ENCODE measurements at places on chromosomes 1 and 21. TPM values are rescaled to one million over a fixed set of nuclear protein-coding genes. Genes with fewer than 3 reads are reported as not detected.

The CCDC28B gene
- total RNA-seq, result 2.4 TPM

The NR1I3 gene
- not detected for total RNA-seq

The GSTM5 gene
- total RNA-seq, result 0.85 TPM

The TNFAIP8L2 gene
- not detected for total RNA-seq

The NR5A2 gene
- total RNA-seq, result 162 TPM

GRCh38 chr1:234240680-234241079 is 132.6 kb upstream of the COA6 start:
- no peaks in the 10 kb centered on the region for H3K36me3 ChIP-seq
- no peak for DNase-seq
- H3K4me3 ChIP-seq, result no peak overlapping the region
- H3K4me1 ChIP-seq, result no peaks in the 10 kb centered on the region
- H3K27me3 ChIP-seq, result no peaks in the 10 kb centered on the region

DNA sequence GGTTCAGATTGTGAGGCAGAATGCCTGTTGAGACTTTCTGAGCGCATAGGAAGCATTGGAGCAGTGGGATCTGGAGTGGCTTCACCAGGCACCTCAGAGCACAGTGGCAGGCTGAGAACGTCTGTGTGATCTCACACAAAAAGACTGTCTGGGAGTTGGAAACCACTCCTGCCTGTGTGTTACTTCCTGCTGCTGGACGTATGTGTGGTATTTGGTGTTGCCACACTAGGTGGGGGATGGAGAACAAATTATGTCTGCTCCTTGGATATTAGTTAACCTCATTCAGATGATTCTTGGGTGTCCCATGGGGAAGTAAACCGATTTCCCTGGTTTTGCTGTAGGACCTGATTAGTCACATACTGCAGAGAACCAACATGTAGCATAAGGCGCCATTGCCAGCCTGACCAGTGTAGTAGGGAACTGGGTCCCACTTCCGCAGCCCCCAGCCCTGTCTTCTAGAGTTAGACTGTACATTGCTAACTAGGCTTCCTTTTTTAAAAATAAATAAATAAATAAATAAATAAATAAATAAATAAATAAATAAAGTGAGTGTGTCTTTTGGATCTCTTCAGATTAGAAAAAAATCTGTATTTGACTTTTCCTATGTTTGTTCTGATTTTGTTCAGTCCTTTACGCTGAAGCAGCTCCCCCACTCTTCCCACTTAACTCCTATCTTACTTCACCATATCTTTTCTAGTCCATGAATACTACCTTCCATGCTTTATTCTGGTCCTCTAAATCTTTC is 26.9 kb downstream of the UCK2 start:
- no peak overlapping the region for H3K4me3 ChIP-seq
- H3K27ac ChIP-seq, result no peak overlapping the region
- no peaks in the 10 kb centered on the region for H3K4me1 ChIP-seq
- H3K27me3 ChIP-seq, result no peaks in the 10 kb centered on the region

DNA sequence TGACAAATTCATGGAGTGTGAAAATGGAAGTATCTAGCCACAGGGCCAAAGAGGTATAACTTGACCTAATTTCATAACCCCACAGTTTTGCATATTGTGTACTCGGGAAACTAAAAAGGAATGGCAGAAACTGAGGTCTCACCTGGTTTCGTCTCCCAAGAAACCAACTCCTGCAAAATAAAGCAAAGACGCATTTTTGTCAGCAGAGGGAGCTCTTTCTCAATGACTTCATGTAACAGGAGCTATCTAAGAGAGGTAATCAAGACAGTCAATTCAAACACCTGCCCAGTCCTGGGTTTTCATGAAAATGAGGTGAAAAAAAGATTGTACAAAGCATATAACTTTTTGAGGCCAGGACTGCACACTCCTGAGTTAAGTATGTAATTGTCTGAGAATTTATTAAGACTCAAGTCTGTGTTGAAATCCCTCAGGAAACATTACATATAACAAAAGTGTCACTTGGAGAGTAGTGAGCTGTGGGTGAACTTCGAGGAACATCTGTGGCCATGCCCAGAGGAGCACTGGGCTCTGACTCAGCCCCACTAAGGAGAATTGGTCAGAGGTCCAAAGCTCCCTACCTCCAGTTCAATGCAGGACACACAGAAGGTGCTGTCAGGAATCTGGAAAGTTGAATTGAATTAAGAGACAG is 17.6 kb downstream of the FCRL4 start:
- no peaks in the 10 kb centered on the region for H3K27me3 ChIP-seq
- H3K4me3 ChIP-seq, result no peak overlapping the region
- H3K36me3 ChIP-seq, result no peaks in the 10 kb centered on the region
- no peaks in the 10 kb centered on the region for H3K4me1 ChIP-seq
- peak; percentile 40 for DNase-seq

- no peaks in the 10 kb centered on the region for H3K36me3 ChIP-seq
- no peaks in the 10 kb centered on the region for H3K27me3 ChIP-seq
- H3K27ac ChIP-seq, result peak within 1 kb of the TSS; percentile 100
- H3K4me1 ChIP-seq, result peaks cover 34% of the 10 kb centered on the region
- H3K4me3 ChIP-seq, result peak within 1 kb of the TSS; percentile 89
- DNase-seq, result peak; percentile 84
Observed at GRCh38 chr1:51519048-51519864, at the start of gene EPS15. EPS15 (minus strand) TSS chr1:51519266; CDS start chr1:51519231, 35 bp downstream.

GRCh38 chr1:197660389-197660788 is 114.9 kb downstream of the DENND1B start:
- no peaks in the 10 kb centered on the region for H3K4me1 ChIP-seq
- no peaks in the 10 kb centered on the region for H3K27me3 ChIP-seq
- no peak overlapping the region for H3K4me3 ChIP-seq
- H3K36me3 ChIP-seq, result no peaks in the 10 kb centered on the region

DNA sequence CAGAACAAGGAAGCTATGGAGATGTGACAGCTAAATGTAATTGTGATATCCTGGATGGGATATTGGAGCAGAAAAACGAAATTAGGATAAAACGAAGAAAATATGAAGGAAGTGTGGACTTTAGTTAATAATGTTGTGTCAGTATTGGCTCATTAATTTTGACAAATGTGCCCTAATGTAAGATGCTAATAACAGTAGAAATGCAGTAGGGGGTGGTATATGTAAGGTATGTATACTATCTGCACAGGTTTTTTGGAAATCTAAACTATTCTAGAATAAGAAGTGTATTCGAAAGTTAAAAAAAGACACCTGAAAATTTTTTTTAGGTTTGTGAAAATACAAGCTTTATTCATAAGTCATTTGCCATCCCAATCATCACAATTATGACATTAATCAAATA is 421.4 kb upstream of the B3GALT2 start:
- H3K27me3 ChIP-seq, result no peaks in the 10 kb centered on the region
- H3K4me3 ChIP-seq, result no peak overlapping the region
- no peaks in the 10 kb centered on the region for H3K36me3 ChIP-seq
- H3K27ac ChIP-seq, result no peak overlapping the region

- H3K4me3 ChIP-seq, result no peak overlapping the region
- no peaks in the 10 kb centered on the region for H3K4me1 ChIP-seq
- no peak for DNase-seq
Observed at GRCh38 chr1:18182398-18183160, 75.0 kb downstream of the IGSF21 start.

DNA sequence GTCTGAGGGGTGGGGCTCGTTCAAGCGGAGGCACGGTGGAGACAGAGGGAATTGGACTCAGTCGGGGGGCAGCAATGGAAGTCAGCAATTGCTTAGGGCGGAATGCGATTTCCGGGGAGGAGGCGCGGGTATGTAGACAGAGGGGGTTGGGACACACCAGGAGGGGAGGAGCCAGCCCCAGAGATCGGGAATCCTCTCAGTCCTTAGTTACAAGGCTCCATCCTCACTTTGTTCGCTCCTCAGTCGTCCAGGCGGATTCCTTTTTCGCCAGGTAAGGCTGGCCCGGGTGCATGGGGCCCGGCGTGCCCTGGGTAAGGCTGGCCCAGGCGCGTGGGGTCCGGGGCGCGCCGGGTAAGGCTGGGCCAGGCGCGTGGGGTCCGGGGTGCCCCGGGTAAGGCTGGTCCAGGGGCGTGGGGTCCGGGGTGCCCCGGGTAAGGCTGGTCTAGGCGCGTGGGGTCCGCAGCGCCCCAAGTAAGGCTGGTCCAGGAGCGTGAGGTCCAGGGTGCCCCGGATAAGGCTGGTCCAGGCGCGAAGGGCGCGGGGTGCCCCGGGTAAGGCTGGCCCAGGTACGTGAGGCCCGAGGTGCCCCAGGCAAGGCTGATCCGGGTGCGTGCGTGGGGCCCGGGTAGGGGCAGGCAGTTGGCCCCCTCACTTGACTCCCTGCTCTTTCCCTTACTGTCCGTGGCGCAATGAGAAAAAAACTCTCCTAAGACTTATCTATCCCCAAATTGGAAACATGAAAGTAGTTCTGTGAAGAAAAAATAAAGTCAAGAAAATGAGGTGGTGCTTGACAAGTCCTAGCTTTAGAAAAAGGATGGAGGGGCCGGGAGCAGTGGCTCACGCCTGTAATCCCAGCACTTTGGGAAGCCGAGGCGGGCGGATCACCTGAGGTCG is at the start of gene L1TD1:
TSS of gene L1TD1 (plus strand) at position 199 of the 894 bp plus-strand sequence. CDS start 11,780 bp downstream, outside the sequence.
- H3K4me1 ChIP-seq, result no peaks in the 10 kb centered on the region
- H3K36me3 ChIP-seq, result no peaks in the 10 kb centered on the region
- H3K4me3 ChIP-seq, result no peak within 1 kb of the TSS
- no peaks in the 10 kb centered on the region for H3K27me3 ChIP-seq
- no peak for DNase-seq

DNA sequence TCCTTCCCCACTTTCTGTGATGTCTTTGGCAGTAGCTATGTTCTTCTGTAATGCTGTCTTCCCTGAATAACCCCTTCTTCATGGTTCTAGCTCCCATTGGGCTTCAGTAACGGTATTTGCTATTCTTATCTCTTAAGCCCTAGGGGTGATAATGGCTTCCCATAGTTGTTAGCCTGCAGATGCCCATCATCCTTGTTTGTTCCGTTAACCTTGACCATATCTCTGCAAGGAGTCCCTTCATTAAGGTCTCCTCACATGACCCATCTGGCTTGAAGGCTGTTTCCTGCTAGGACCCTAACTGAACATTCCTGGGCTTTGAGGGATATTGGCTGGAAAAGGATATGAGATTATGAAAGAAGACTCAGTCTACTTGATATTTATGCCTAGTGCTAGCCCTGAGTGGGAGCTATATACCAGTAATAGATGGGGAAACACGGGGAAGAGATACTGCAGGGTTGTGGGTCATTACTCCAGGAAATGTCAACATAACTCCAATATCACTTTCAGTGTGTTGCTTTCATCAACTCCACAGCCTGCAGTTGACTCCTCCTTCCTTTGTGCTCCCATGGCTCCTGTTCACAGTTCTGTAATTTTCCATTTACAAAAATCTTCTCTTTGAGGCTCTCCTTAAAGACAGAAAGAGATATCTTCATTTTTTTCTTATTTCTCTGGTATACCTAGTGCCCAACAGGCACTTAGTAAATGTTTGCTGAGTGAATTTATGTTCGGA is 2.5 kb downstream of the MR1 start:
- peaks cover 7% of the 10 kb centered on the region for H3K36me3 ChIP-seq
- no peaks in the 10 kb centered on the region for H3K27me3 ChIP-seq
- peaks cover 6% of the 10 kb centered on the region for H3K4me1 ChIP-seq
- no peak overlapping the region for H3K27ac ChIP-seq
- no peak overlapping the region for H3K4me3 ChIP-seq

DNA sequence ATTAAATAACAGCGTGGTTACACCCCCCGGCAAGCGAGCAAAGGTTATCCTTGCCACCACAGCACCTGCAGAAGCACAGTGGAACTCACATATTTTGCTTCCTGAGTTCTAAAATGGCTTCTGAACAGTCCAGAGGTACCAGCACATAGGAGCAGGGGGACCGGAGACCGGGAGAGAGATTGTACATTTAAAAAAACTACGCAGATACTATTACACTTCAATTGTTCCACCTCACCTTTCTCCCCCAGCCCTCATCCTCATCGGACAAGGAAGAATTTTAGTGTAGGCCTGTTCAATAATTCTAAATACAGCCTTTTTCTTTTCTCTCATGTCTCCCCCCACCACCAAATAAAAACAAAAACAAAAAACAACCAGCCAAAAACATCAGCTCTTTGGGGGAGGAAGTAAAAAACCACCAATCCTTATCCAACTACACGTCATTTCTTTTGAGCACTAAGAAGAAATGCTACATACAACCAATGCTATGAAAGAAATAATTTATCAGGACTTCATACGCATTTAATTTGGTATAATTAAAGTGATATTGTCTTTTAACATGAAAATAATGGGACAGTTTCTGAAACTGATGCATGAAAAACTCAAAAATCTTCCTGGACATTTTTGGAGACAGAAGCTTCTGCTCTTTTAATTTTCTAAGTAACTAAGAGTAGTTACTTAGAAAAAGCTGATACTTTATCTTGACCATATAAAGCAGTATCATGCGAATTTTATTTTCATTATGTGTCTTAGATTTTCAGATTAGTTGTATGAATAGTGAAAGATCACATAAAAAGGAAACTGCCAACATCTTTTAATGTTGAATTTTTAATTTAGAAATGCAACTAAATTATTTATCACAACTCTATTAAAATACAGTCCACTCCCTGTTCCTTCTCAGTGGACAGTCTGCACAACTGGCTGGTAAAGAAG is 9.1 kb downstream of the CDKN2C start:
- no peak for DNase-seq
- peak overlapping the region; percentile 82 for H3K27ac ChIP-seq
- H3K4me1 ChIP-seq, result peaks cover 8% of the 10 kb centered on the region
- no peak overlapping the region for H3K4me3 ChIP-seq
- no peaks in the 10 kb centered on the region for H3K27me3 ChIP-seq

- peaks cover 17% of the 10 kb centered on the region for H3K4me1 ChIP-seq
- DNase-seq, result no peak
- H3K4me3 ChIP-seq, result no peak overlapping the region
- H3K27me3 ChIP-seq, result no peaks in the 10 kb centered on the region
- H3K27ac ChIP-seq, result no peak overlapping the region
Observed at GRCh38 chr1:56522680-56523079, 56.7 kb downstream of the PLPP3 start.

- H3K27ac ChIP-seq, result no peak overlapping the region
- H3K4me1 ChIP-seq, result peaks cover 12% of the 10 kb centered on the region
- H3K4me3 ChIP-seq, result no peak overlapping the region
- peaks cover 16% of the 10 kb centered on the region for H3K36me3 ChIP-seq
- H3K27me3 ChIP-seq, result no peaks in the 10 kb centered on the region
- no peak for DNase-seq
Observed at GRCh38 chr1:200968469-200969410, 54.8 kb downstream of the KIF21B start.

DNA sequence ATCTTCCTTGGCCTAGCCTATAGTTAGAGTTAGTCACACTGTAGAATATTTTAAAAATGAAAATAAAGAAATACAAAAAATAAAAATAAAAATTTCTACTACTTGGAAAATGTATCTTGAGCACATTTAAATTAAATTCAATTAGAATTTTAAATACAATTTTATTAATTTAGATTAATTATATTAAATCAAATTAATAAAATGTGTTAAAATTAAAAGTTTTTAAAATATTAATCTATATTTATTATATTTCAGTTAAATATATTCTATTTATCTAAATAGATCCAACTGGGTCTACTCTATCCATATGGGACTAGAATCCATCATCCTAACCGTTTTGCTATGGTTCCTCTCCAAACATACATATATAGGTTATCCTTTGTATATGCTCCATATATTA is 588.3 kb upstream of the TMPRSS15 start:
- no peaks in the 10 kb centered on the region for H3K36me3 ChIP-seq
- no peak overlapping the region for H3K27ac ChIP-seq
- H3K27me3 ChIP-seq, result no peaks in the 10 kb centered on the region
- no peak overlapping the region for H3K4me3 ChIP-seq
- no peak for DNase-seq
